D341Med (cell line): ENCODE measurements at places on chromosomes 1 and 21.
A peak's percentile ranks its signal among the peaks of the same experiment; 100 is the strongest.

DNA sequence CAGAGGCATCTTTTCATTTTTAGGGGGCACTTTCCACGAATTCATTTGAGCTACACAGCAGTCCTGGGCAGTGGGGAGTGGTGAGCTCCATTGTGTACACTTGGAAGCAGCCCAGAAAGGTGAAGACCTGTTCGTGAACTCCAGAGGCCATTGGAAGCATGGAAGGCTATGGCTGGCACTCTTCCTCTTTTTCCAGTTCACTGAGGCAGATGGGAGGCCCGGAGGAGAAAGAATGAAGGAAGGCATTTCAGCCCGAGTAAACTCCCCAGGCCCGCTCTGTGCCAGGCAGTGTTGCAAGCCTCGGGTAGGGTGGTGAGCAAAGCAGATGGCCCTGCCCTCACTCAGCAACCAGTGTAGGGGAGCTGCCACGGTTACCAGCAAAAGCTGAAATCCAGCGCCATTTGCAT, 673 bp upstream of the DHCR24 start:
- DNase-seq: no peak

DNA sequence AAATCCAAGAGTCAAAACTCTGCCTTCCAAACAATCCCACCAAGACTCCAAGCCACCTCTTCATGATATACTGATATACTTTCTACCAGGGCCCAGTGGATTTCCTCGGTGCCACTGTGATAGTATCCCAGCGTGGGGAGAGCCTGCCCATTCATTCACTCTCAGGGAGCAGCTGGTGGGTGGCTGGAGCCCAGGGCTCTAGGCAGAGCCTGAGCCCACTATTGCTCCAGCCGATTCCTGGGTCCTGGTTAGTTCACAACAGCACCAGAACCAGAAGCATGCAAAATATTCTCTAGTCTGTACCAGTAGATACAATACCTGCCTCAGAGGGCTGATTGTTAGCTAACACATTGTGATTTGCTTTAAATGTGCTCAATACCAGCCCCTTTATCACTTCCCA, 831 bp downstream of the CSRP1 start:
- no peak for DNase-seq

DNA sequence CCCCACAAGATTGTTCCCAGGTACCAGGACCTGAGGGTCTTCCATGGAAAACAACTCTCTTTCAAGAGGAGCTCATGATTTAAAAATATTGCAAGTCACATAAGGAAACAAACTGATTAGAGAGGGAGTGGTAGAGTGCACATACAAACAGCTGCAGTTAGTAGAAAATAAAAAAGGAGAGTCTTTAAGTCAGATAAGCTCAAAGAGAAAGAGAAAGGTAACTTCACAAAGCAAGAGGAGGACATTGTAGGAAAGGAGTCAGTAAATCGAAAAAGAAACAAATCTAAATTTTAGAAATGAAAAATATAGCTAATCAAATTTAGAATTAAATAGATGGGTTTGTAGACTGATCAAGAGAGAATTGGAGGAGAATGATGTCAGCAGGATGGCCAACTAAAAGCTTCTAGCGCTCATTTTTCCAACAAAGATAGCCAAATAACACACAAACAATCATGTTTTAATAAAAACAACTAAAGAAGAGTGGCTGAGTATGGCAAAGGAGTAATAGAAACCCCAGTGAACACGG, 86.1 kb upstream of the CD53 start:
- DNase-seq: no peak

DNA sequence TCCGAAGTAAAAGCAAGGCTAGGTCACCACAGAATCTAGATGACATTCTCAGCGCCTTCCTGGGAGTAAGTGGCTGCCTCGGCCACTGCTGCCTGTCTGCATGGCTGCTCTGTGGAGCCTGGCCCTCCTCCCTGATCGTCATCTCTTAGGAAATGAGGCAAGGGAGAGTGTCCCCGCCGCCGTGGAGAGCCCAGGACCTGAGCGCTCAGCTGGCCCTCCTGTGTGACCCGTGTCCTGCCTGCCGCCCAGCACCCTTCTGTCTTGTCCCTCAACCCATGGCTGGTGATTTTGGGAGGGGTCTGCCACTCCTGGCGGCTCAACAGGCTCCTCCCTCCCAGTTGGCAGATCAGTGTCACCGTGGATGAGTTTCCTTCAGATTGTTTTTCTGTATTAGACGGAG, 156.4 kb upstream of the COL6A1 start:
- no peak for DNase-seq

- no peak for DNase-seq
These were observed 31.3 kb downstream of the ZBTB8B start for GRCh38 chr1:32496127-32496526.

DNA sequence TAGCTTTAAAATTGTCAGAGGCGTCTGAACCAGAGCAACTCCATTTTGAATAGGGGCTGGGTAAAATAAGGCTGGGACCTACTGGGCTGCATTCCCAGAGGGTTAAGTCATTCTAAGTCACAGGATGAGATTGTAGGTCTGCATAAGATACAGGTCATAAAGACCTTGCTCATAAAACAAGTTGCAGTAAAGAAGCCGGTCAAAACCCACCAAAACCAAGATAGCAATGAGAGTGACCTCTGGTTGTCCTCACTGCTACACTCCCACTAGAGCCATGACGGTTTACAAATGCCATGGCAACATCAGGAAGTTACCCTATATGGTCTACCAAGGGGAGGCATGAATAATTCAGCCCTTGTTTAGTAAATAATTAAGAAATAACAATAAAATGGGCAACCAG, 143.6 kb downstream of the GABPA start:
- DNase-seq: no peak

- DNase-seq: no peak
These were observed 108.1 kb upstream of the HAO2 start for GRCh38 chr1:119260506-119260905.

GRCh38 chr1:11719313-11720032, 16.5 kb upstream of the AGTRAP start:
- DNase-seq: peak; percentile 82

DNA sequence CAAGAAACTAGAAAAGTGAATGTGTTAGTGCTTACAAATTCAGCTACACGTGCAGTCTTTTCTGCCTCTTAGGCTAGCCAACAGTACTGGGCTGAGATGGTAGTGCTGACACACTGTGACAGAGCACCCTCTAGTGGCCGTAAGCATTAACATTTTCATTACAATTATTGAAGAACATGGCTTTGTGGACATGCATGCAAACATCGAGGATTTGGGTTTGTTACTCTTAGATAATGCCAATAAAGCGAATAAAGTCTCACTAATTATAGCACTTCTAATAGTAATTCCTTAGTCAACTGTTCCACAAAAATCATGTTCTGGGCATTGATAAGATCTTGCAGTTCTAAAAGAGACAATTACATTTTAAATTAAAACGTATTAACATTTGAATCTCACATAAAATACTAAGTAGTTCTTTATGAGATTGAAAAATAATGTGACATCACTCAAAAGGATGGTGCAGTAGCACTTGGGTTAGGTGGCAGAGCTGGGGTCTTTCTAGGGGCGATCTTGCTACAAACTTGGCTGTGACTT, 47.1 kb downstream of the MYSM1 start:
- peak; percentile 67 for DNase-seq

- DNase-seq: peak; percentile 64
These were observed 12.2 kb downstream of the KIAA0319L start for GRCh38 chr1:35544976-35545375.

- DNase-seq: no peak
These were observed 21.1 kb upstream of the SNRPE start for GRCh38 chr1:203840208-203840808.
